ENCODE measurements at places on chromosomes 13 and 19.

- no peak for DNase-seq
These were observed 27.1 kb upstream of the C1QTNF9 start for GRCh38 chr13:24282256-24282655.

DNA sequence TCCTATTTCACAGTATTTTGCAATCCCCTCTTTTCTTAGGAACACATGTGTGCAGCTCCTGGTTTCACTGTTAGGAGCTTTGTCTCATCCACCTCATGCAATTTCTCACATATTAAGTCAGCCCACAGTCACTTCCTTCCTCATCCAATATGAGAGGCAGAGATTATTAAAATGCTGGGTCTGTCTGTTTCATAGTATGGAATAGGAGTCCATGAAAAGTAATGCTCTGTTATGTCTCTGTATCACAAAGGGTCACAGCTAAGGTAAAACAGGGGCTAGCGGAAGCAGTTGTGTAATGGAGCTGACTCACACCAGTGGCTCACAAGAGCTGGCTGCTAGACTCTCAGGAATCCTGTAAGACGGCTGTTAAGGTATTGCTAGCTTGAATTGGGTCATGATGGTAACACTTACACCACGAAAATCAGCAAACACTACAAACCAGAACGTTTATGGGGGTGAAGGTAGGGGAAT is 216.5 kb downstream of the EFNB2 start:
- DNase-seq: no peak

GRCh38 chr19:41327576-41328156 is 17.7 kb downstream of the CCDC97 start:
- DNase-seq: peak; percentile 90

DNA sequence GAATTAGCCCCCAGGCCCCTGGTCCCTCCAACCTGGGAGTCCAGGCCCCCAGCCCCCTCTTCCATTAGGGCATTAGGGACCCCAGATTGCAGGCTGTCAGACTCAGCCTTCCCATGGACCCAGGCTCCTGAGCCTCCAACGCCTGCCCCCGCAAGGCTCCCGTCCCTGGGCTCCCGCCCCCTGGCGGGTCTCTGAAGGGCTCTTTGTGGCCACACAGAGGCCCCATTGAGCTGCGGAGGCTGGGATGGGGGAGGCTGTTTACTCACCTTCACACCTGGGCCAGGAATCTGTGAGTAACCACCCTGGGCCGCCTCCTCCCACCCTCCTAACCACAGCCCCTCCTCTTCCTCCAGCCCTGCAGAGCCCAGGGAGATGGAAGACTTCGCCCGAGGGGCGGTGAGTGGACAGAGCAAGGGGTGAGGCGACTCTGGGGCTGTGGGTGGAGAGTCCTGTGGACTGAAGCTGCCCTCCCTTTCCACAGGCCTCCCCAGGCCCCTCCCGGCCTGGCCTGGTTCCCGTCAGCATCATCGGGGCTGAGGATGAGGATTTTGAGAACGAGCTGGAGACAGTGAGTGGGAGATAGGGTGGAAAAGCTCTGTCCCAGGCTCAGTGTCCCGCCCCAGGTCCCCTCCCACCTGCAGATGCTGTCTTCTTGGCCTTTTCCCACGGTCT is 4.9 kb downstream of the ARHGEF1 start:
- DNase-seq: peak; percentile 92

DNA sequence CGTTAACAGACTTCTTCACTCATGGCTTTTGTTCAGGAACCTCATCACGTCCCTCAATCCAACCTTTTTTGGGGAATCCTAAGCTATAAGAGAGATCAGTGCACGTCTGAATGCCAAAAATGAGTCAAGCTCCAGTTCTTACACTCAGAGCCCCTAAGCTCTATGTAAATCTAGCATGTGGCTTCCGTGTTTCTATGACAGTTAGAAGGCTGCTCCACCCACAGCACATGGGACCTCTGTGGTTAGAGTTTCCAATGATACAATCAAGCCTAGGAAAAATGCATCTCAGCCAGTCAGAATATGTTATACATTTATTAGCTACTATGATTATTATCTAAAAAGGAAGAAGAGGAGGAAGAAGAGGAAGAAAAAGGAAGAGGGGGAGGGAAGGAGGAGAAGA is 135.9 kb downstream of the ENOX1 start:
- no peak for DNase-seq

GRCh38 chr13:42354241-42355091 is 82.5 kb downstream of the AKAP11 start:
- DNase-seq: peak; percentile 80

GRCh38 chr19:46202426-46202825 is 27.1 kb upstream of the IGFL1 start:
- no peak for DNase-seq

- no peak for DNase-seq
These were observed 5.6 kb upstream of the KLF16 start for GRCh38 chr19:1868971-1869370.

DNA sequence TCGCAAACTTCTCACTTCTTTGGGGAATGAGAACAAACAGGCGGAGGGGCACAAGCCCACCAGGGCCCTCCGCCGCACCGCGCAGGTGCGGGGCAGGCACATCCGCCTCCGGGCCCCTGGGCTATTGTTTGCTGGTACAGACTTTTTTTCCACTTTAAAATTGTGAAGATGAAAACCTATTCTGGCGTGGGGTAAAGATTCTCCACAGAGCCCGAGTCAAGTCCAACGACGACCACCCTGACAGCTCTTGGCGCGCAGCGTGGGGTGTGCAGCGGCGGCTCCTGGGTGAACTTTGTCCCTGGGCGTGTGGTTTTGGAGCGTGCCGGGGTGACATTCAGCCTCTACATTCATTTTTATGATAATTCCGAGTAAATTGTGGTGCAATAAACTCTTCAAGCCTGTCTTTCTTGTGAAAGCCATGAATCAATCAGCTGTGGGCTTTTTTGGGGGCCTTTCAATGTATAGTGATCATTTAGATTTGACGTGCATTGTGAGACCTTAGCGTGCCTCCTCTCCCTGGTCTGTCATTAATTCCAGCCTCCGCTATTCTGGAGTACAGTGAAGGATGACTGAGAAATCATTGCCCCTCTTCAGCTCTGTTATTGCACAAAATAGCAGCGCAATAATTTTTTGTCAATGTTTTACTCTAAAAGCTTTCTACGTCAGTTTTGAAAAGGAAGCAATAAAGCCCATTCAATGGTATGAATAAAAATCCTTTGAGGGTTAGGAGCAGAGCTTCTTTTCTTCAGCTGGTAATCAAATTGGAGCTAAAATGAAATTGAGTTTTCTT is 90.0 kb downstream of the TEX29 start:
- DNase-seq: no peak

- DNase-seq: no peak
These were observed 32.1 kb downstream of the SBNO2 start for GRCh38 chr19:1141944-1142343.

DNA sequence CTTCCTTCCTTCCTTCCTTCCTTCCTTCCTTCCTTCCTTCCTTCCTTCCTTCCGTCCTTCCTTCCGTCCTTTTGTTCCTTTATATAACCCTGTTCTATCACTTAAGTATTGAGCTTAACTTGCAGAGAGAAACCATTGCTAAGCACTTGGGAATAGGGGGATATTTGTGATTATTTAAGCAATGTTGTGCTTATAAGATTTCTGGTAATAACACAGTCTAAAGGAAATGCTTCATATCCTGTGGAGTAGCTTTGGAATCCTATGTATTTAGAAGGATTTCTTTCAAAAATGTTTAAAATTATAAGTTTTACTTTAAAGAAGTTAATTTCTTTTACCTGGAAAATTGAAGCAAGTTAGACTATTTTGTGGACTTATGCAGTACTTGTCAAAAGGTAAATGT is 209.8 kb downstream of the PCCA start:
- no peak for DNase-seq

- no peak for DNase-seq
These were observed 49.1 kb upstream of the EHD2 start for GRCh38 chr19:47663911-47664771.

DNA sequence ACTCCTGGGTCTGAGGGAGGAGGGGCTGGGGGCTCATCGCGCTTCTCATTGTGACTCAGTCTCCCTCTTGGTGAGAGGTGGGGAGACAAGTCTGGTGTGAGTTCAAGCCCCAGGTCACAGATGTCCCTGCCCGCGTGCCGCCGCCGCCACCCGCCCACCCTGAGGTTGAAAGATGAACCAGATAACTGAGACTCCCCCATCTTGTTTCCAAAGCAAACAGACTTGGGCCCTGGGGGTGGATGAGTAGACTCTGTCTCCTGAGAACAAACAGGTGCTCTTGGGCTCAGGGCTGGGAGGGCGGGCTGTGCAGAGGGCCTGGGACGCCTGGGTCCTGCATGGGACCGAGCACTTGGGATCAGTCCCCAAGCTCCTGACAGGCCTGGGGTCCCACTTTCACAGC is 567 bp downstream of the SBK2 start:
- no peak for DNase-seq

GRCh38 chr13:74867460-74867859 is 614.5 kb downstream of the TBC1D4 start:
- no peak for DNase-seq

GRCh38 chr13:113013303-113013702 is 44.3 kb downstream of the MCF2L start:
- no peak for DNase-seq

DNA sequence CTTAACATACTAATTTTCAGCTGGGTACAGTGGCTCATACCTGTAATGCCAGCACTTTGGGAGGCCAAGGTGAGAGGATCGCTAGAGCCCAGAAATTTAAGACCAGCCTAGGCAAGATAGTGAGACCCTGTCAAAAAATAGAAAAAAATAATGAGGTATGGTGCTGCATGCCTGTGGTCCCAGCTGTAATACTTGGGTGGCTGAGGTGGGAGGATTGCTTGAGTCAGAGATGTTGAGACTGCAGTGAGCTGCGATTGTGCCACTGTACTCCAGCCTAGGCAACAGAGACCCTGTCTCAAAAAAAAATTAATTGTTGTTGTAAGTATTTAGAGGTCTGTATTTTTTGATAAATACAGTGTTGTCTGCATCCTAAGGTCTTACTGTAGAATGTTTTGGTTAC is 66.8 kb downstream of the FNDC3A start:
- DNase-seq: no peak

- no peak for DNase-seq
These were observed 59.4 kb upstream of the SPRY2 start for GRCh38 chr13:80400164-80400864.

GRCh38 chr19:39915101-39915847 is 19.2 kb downstream of the FCGBP start:
- no peak for DNase-seq

DNA sequence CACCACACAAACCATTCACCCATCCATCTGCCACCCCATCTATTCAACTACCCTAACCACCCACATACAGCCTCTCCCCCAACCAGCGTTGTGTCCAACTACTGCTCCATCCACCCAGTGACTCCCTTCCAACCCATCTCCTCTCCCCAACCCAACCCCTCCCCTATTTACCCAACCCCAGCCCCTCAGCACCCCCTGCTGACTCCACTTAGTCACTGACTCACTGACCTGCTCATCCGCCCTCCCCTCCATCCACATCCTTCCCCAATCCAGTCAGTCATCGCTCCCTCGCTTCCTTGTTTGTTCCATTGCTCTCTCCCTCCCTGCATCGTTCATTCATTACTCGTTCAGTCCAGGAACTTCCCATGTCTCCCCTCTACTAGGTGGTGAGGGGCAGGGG is 39.2 kb downstream of the KCNC3 start:
- DNase-seq: no peak

GRCh38 chr19:14473978-14474578 is 1.1 kb downstream of the PTGER1 start:
- DNase-seq: no peak

DNA sequence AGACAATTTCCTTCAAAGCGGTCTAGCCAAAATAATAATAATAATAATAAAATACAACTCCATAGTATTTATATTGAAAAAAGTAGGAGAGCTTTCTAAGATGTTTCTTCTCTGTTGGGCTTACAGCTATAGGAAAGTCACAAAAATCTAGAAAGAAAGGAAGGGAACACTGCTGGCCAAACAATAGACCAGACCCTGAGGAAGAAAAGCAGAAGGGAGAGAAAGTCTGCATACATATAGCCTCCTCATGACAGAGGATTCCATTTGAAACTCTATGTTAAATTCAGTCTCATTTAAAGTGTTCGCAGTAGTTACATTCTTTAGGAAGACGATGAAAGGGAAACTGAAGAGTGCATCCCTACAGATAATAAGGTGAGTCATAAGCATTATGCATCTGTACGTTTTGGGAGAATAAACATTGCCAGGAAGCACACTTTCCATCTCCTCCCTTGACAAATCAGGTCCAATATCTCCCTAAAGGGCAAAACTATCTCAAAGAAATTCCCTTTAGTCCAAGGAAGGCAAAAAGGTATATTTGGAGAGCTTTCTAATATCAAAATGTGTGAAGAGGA is 86.5 kb downstream of the PCDH9 start:
- no peak for DNase-seq

DNA sequence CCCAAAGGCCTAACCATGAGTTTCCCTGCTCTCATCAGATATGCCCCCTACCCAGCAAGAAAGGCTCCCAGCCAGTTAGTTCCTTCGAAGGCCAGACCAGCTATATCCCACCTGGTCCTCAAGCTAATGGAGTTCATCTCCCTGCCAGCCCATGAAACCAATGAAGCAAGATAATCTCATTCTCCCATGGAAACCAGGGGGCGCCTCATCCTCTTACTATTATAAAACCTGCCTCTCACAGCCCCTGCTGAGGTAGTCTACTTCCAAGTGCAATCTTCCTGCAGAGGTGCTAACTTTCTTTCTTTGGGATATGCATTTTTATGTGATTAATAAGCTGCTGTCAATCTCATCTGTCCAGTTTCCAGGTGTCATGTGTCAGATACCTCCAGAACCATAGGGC is 34.0 kb upstream of the ZNF573 start:
- DNase-seq: no peak

DNA sequence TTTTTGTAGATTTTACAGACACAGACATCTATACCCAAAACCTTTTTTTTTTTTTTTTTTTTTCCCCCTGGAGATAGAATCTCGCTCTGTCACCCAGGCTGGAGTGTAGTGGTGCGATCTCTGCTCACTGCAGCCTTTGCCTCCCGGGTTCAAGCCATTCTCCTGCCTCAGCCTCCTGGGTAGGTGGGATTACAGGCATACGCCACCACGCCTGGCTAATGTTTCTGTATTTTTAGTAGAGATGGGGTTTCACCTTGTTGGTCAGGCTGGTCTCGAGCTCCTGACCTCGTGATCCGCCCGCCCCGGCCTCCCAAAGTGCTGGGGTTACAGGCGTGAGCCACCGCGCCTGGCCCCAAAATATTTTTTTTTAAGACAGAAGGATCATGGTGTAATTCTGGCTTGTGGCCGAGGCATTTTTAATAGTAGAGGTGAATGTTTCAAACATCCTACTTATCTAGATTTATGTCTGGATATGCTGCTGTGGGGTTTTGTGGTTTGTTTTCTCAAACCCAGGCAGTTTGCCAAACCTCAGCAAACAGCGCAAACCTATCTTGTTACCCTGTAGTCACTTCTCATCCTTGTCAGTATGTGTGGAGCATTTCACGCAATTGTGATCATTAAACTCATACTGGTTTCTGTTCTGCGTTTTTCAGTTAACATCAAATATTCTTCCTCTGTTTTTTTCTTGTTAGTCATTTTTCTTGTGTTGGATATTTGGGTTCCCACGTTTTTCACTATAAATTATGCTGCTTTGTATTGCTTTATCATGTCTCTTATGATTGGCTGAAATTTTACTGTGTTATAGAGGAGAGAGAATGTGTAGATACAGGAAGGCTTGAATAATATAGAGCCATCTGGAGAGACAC is 36.2 kb upstream of the GARRE1 start:
- peak; percentile 86 for DNase-seq

GRCh38 chr13:28286263-28286662 is 147.9 kb downstream of the PAN3 start:
- DNase-seq: no peak
